NCI-H526 (cell line): ENCODE measurements at places on chromosomes 6 and 20.

DNA sequence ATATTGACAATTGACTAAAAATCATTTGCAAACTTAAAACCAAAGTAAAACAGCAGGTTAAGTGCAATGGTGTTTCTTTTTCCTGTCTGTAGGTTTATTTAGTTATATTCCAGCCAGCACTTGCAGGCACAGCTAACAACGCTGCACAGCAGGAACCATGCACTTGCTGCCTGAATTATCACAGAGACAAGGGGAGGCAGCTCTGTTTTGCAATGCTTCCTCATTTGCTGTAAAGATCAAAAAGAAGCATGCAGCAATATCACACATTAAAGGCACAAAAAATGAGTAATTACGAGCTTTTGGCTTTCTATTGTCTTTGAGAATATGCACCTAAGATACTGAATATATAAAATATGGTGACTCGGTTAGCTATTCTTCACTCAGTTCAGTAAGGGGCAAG lies 241.9 kb downstream of the EPHA7 start:
- DNase-seq: no peak

- no peak for DNase-seq
Measured at GRCh38 chr6:115728171-115728570, 332.5 kb downstream of the FRK start.

DNA sequence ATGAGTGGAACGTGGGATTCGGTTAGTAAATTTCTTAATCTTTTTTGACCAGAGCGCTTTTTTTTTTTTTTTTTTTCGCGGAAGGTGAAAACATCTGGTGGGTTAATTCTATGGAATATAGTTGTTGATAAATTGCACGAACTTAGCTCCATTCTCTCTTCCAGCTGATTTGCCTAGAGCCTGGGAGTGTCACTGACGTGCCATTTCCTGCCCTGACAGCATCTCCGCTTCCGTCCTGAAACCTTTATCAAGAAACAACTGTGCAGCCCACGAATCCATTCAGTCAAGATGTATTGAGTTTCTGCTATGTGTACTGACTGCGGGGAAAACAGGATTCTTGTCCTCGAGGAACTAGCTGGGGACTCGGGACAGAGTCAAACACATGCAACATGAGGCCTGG lies 59.5 kb upstream of the TGM3 start:
- no peak for DNase-seq

GRCh38 chr6:31794866-31795615 lies 511 bp downstream of the VARS1 start:
- DNase-seq: peak; percentile 37

GRCh38 chr20:48574383-48574782 lies 253.4 kb downstream of the PREX1 start:
- peak; percentile 36 for DNase-seq

DNA sequence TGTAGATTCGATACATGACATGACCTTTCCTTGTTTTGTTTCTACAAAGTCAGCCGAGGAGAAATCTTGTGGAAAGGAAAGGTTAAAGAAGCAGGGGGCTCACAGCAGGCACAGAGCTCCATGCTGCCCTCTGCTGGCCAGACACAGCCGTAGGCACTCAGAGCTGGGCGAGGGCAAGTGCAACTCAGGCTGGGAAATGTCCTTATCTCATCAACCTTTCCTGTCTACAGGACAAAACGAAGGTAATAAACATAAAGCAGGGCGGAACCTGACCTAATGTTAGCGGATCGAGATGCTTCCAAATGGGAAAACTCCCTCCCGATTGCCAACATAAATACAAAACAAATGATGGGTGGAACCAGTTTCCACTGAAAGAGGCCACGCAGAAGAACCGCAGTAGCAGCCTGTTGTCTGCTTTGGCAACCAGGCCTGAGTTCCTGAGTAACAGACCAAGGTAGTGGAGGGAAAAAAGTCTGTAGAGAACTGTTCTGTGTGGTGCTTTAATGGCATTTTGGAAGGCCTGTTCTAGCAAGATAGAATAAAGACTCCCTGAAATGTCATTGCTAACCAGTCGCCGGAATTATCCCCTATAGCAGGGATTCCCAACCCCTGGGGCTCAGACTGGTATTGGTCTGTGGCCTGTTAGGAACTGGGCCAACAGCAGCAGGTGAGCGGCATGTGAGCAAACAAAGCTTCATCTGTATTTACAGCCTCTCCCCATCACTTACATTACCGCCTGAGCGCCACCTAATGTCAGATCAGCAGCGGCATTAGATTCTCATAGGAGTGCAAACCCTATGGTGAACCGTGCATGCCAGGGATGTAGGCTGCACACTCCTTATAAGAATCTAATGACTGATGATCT lies 85.2 kb downstream of the MBOAT1 start:
- DNase-seq: peak; percentile 92

- DNase-seq: no peak
Measured at GRCh38 chr20:15256676-15257568, 919.5 kb upstream of the FLRT3 start.

DNA sequence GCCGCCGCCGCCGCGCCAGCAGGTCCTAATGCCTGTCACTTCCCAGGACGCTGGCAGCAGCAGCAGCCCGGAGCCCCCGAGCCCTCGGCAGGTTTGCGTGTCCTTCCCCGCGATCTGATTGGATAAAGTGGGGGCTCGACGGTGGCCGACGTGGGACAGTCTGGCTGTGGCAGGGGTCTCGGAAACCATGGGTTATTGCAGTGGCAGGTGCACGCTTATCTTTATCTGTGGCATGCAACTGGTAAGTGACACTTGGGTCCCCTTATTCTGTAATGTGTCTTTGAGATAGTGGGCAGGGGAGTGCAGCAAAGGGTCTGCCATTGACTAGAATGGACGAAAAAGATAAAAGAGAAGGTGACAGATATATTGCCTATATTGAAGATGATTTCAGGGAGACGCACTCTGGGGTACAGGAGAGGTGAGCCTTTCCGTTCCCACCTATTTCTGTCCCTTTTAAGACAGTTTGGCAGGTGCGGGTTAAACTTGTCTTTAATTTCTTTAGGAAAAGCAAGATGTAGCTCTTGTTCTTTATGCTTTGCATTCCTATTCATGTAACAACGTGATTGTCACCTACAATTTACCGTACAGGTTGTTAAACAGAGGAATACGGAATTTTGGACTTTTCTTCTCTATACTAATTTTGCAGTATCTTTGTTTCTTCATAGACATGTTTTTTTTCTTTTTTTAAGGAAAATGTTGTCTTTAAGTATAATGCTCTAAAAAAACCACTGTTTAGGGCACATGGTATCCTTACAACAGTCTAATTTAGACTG lies 535 bp downstream of the NKAIN2 start:
- DNase-seq: no peak

GRCh38 chr6:45710304-45710821 lies 305.3 kb downstream of the CLIC5 start:
- peak; percentile 80 for DNase-seq

DNA sequence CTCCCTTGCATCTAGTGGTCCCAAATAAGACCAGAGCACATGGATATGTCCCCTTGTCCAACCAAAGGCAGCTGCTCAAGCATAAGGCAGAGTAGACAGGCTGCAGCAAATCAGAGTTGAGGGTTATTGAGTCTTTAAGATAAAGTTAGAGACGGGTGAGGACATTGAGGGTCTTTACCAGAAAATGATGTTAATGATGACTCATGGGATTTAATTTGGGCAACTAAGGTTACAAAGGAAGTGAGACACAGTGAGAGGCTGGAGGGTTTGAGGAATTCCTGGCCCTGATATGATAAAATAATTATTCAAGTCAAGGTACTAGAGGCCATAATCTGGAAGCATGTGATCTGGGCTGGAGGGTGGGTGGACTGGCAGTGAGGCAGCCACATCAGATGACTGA lies 133.6 kb downstream of the ALDH8A1 start:
- no peak for DNase-seq

- DNase-seq: peak; percentile 34
Measured at GRCh38 chr20:14498772-14499171, 161.4 kb upstream of the FLRT3 start.

GRCh38 chr6:25627001-25627400 lies 25.0 kb upstream of the SCGN start:
- DNase-seq: peak; percentile 71

DNA sequence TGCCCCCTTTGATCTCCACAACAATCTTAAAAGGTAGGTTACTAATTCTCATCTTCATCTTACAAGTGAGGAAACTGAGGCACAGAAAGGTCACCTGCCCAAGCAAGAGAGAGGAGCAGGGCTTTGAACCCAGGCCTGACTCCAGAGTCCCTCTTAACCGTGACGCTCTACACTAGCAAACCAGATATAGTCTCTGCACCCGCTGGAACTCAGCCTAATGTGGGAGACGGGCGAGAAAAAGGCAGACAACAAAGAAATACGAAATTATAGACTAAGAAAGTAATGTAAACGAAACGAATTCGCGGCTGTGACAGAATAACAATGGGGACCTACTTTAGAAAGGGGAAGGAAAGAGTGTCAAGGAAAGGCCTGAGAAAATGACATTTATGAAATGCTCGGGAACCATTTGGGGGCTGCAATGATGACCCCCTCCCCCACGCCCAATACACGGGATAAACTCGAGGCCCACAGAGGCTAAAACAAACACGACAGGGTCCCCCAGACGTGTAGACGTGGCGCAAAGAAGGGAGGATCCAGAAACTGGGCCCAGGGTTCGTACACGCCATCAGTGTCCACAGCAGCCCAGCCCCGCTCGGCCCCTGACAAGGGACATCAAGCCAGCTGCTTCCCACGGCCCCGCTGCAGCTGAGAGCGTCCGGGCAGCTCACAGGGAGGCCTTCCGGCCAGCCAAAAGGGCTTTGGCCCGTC lies 637 bp downstream of the TRPC4AP start:
- peak; percentile 15 for DNase-seq

GRCh38 chr6:101231606-101232235 lies 161.8 kb upstream of the GRIK2 start:
- no peak for DNase-seq

GRCh38 chr20:37755665-37756064 lies 61.8 kb downstream of the CTNNBL1 start:
- peak; percentile 18 for DNase-seq

DNA sequence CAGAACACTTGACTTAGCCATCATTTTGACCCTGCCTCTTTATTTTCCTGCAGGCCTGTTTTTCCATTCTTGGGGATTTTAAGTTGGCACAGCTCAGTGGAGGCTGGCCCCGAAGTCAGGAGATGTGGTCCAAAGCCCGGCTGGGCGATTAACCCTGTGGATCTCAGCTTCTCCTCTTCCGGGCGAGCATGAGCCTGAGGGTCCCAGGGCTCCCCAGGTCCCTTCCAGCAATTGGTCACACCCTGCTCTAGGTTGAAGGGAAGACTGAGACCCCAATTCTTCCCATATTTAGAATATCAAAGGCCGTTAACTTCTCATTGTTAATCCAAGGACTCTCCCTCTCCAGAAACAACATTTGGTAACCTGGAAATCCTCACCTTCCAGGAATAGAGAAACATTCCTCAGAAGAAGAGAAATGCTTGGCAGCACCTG lies 2.3 kb downstream of the THBS2 start:
- peak; percentile 15 for DNase-seq
